ENCODE measurements at places on chromosomes 6 and 20.

GRCh38 chr6:27061235-27061993 lies 186.1 kb upstream of the PRSS16 start:
- DNase-seq: no peak

- DNase-seq: no peak
Observed at GRCh38 chr6:33142501-33143070, 49.7 kb downstream of the COL11A2 start.

DNA sequence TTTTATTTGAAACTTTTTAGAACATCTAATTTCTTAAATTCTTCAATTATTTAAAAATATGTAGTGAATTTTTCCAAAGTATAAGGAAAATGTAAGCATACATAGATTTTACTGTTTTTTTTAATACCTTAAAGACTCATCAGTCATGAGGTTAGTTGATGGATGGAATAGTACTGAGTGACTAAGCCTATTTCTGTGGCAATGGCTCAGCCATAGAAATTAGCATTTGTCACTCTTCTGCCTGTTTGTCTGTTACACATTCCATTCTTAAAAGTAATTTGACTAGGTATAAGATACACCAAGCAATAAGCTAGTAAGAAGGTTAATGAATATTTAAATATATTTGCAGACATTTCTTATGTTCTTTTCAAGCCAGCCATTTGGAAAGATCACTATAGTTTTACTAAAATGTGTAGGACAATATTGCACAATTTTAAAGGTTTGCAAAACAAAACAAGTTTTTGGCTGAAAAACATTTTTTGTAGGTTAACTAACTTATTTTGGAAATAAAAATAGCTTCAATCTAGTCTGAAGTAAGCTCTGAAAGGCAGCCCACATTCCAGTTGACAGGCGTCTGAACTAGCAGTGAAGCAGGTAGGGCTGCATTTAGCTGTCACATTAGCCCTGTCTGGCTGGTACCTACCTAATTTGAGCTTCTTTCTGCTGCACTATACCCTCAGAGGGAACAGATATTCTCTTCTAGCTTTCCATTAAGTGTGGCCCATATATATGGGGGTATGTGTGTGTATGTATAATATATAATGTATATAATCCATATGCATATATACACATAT lies 385.7 kb downstream of the GRIK2 start:
- DNase-seq: no peak

GRCh38 chr6:112665815-112666214 lies 318.7 kb downstream of the RFPL4B start:
- DNase-seq: no peak

DNA sequence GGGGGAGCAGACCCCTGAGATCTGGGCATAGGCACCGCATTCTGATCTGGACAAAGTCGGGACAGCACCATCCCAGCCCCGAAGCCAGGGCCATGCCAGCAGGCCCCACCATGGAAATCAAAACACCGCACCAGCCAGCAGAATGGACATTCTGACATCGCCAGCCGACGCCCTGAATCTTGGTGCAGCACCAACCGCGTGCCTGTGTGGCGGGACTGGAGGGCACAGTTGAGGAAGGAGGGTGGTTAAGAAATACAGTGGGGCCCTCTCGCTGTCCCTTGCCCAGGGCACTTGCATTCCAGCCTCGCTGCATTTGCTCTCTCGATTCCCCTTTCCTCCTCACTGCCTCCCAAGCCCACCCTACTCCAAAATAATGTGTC lies 2.0 kb downstream of the NNAT start:
- DNase-seq: no peak

GRCh38 chr6:74715355-74716085 lies 490.3 kb downstream of the COL12A1 start:
- DNase-seq: no peak

- DNase-seq: no peak
Observed at GRCh38 chr20:58458342-58459057, 56.7 kb downstream of the APCDD1L start.

GRCh38 chr6:18241208-18242038 lies 22.9 kb downstream of the DEK start:
- DNase-seq: no peak

DNA sequence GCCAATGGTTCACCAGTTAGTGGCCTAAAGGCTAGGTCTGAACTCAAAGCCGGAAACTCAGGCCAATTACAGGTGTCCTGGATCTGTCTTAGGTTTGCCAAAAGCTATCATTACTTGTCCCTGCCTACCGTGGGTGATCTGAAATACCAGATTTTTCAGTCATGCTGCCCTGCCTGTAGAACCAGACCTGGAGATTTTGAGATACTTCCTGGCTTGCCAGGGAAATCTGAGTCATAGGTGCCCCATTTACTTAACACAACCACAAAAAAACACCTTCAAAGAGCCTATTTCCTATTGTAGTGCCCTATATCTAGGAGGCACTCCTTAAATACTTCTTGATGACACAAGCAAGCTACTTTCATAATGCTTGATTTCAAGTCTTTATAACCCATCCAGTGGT lies 13.9 kb upstream of the RANBP9 start:
- no peak for DNase-seq

- no peak for DNase-seq
Observed at GRCh38 chr6:69179681-69180080, 544.6 kb downstream of the ADGRB3 start.

DNA sequence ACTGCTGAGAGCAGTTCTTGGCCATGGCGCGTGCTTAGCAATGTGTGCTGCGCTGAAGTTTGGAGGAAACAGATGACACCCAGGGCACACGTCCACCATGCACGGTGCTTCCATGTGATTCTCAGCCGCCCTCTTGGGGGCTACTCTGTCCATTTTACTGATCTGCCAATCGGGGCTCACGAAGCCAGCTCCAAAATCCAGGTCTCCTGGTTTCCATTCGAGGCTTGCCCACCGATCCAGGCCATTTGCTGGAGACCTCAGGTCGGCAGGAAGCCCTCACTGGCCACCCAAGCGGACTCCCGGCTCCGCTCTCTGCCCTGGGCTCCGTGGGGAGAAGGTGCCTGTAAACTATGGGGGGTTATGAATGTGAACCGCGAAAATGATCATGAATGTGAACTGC lies 11.7 kb upstream of the FRMD1 start:
- DNase-seq: no peak

DNA sequence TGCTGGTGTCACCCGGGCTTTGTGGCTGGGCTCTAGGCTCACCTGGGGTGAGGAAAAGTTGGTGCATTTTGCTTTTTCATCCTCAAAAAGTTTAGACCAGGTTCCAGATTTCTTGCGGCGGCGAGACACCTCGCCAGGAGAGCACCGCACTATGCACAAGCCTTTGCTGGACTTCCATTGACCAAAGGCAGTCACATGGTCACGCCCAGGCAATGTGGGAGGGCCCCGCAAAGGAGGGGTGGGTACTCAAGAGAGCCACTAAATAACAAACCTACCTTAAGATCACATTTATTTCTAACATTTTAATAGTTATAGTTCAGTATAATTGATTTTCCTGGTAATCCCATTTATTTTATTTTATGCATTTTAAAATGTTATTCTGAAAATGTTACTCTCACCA lies 3.0 kb upstream of the KIF16B start:
- no peak for DNase-seq

DNA sequence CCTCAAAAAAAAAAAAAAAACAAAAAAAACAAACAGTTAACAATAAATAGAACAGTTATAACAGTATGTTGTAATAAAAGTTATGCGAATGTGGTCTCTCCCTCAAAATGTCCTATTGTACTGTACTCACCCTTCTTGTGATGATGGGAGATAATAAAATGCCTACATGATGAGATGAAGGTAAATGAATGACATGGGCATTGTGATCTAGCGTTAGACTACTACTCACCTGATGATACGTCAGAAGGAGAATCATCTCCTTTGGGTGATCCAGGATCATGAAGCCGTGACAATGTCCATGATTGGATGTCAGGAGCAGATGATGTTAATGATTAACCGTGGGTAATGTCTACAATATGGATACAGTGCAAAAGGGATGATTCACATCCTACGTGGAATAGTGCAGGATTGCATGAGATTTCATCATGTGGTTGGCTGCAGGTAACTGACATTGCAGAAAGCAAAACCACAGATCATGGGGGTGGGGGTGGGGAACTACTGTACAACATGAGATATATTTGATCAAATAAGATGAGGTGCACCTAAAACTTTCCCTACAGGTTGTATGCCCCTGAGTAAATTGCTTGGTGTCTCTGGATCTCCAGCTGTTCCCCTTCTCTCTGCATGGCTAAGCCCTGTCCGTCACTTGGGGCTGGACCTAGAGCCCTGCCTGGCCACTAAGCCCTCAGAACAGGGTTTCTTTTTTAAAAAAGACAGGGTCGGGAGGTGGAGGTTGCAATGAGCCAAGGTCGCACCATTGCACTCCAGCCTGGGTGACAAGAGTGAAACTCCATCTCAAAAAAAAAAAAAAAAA lies 6.2 kb upstream of the RBCK1 start:
- DNase-seq: no peak

- no peak for DNase-seq
Observed at GRCh38 chr6:7568021-7568420, 22.0 kb upstream of the SNRNP48 start.

DNA sequence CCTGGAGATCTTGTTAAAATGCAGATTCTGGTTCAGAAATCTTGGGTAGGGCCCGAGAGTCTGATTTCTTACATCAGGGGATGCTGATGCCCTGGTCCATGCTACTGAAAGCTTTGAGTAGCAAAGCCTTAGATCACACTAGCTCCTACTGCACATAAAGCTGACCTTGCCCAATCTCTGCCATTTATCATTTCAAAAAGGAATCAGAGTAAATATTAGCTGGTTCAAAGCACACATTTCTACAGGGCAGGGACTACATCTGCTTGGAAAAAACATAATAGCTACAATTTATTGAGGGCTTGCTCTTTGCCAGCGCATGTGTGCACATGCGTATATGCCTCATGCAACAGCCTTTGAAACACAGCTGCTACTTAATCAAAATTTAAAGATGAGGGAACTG lies 440.4 kb upstream of the ARID1B start:
- DNase-seq: no peak

DNA sequence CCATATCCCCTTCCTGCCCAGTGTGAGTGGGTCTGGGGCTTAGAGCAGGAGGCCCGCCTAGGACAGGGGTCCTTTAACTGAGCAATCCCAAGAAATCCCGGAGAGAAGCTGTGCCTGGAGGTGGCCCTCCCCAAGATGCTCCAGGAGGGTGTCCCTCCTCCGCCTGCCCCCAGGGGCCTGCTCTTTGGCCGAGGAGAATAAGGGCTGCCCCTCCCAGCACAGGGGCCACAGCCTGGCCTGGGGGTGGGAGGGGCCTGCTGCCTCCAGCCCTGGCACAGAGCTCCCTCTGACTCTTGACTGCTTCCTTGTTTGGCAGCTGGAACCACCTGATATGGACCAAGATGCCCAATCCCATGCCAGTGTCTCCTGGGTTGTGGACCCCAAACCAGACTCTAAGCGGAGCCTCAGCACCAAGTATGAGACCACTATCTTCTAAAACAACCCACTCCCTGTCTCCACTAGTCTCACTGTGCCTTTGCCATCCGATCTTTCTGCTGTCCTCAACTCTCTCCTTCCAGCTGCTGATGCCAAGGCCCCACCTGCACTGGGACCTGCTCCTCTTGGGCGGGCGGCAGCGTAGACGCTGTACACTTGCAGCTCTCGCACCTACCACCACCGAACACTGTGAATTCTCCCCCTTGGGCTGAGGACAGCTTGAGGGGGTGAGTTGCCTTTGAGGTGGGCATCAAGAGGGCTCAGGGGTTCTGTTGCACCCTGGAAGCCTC lies 54.3 kb downstream of the TCP11 start:
- DNase-seq: no peak

DNA sequence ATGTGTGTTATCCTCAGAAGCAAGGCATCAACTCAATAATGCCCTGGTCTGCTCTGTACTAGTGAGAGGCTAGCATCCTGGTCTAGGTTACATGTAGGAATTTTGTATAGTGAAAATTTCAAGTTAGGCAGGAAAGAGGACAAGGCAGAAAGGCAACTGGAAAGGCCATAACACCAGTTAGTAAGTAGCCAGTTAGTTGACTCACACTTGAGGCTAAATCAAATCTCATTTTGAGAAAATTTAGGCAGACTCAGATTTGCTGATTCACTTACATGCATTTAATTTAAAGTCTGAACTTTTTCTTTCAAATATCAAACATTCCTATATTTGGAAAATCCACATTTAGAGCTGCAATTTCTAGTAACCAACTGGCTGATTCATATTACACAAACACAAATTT lies 184.5 kb upstream of the TCF21 start:
- no peak for DNase-seq

- DNase-seq: no peak
Observed at GRCh38 chr6:135285165-135285564, 104.1 kb downstream of the MYB start.

GRCh38 chr6:108961077-108961476 lies 112.9 kb downstream of the ARMC2 start:
- no peak for DNase-seq

Data from NCI-H1694 treated with DMSO at 0.1 percent for 48 hours (cell line).